Right renal cortex interstitium (tissue), 3 donors: ENCODE measurements at places on chromosomes 6 and 20. TPM values are rescaled to one million over a fixed set of nuclear protein-coding genes. Genes with fewer than 3 reads are reported as not detected.

GRCh38 chr20:44848254-44849015 is 37.1 kb upstream of the YWHAB start:
- no peak for DNase-seq

GRCh38 chr6:158232316-158233213 is 64.4 kb downstream of the GTF2H5 start:
- DNase-seq: no peak

SOX4 gene
- polyA plus RNA-seq: 130 TPM

KCNK5 gene
- polyA plus RNA-seq: 11.9 TPM

DNA sequence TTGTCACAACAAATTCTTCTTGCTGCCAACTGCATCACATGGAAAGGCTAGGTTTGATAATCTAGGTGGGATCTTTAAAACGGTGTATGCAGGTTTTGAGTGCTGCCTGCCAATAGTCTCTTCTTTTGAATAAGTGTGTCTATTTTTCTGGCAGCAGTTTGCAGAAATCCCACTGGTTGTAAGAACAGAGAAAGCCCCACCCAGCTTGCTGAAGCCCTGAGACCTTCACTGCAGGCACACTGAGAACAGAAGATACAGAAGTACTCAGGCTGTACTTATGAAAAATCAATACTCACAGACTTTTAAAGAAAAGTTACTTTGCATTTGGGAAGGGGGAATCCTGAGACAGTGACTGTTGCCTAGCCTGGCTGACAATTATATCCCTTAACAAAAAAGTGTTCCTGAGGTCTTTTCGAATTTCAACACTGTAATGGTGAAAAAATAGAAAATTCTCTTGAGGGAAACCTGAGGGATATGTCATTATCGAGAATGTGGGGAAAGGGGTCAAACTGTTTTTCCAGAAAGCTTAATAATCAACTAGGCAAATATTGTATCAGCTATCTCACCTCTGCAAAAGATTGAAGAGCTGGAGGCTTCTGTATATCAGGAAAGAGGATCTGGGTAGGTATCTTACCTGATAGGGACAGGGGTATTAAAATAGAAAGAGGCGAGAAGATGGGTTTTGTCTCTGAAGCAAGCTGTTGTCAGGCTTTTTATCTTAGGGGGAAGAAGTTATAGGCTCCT is 199.9 kb downstream of the LRFN2 start:
- no peak for DNase-seq
